T-helper 17 cell (primary cell): ENCODE measurements at places on chromosomes 16 and 17.

GRCh38 chr17:70736375-70736957, 567.1 kb downstream of the KCNJ2 start:
- H3K27me3 ChIP-seq: no peaks in the 10 kb centered on the region
- no peaks in the 10 kb centered on the region for H3K4me1 ChIP-seq
- H3K36me3 ChIP-seq: no peaks in the 10 kb centered on the region
- no peak for DNase-seq
- H3K27ac ChIP-seq: no peak overlapping the region

GRCh38 chr17:39001703-39002637, 34.8 kb upstream of the FBXO47 start:
- no peak for DNase-seq
- peaks cover 19% of the 10 kb centered on the region for H3K4me1 ChIP-seq
- peaks cover 5% of the 10 kb centered on the region for H3K36me3 ChIP-seq
- peak overlapping the region; percentile 51 for H3K27ac ChIP-seq
- no peak overlapping the region for H3K4me3 ChIP-seq

DNA sequence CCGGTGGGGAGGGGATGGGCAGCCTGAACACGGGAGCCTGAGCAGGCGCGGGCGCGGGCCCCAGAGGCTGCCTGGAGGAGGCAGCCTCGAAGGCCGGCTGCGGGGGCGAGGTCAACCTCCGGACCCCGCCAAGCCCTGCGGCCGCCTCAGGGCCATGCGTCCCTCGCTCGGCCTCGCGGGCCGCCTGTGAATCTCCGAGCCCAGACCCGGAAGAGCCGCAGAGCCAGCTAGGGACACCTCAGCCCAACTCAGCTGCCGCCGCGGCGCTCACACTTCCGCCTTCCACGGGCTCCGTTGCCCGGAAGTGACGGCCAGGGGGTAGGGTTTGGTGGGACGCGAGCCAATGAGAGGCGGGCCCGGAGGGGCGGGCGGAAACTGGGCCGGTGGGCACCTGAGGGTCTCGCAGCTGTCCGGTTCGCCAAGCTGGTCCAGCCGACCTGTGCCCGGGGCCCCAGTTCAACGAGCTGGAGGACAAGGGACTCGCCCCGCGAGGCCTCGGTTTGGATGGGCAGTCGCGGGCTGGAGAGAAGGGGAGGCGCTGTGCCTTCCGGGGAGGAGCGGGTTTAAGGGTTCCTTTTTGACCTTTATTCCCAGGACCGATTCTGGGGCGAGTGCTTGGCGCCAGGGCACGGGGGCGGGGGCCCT, at the start of gene SLC38A10:
Gene SLC38A10, minus strand, starts transcription at position 277 of the 645 bp plus-strand sequence. CDS start 386 bp downstream, outside the sequence.
- H3K4me3 ChIP-seq: peak within 1 kb of the TSS; percentile 97
- H3K4me1 ChIP-seq: peaks cover 35% of the 10 kb centered on the region
- H3K36me3 ChIP-seq: no peaks in the 10 kb centered on the region
- H3K27me3 ChIP-seq: no peaks in the 10 kb centered on the region
- peak; percentile 85 for DNase-seq
- peak within 1 kb of the TSS; percentile 97 for H3K27ac ChIP-seq

GRCh38 chr17:57402681-57403180, 146.4 kb downstream of the MSI2 start:
- H3K27ac ChIP-seq: no peak overlapping the region
- no peak overlapping the region for H3K4me3 ChIP-seq

DNA sequence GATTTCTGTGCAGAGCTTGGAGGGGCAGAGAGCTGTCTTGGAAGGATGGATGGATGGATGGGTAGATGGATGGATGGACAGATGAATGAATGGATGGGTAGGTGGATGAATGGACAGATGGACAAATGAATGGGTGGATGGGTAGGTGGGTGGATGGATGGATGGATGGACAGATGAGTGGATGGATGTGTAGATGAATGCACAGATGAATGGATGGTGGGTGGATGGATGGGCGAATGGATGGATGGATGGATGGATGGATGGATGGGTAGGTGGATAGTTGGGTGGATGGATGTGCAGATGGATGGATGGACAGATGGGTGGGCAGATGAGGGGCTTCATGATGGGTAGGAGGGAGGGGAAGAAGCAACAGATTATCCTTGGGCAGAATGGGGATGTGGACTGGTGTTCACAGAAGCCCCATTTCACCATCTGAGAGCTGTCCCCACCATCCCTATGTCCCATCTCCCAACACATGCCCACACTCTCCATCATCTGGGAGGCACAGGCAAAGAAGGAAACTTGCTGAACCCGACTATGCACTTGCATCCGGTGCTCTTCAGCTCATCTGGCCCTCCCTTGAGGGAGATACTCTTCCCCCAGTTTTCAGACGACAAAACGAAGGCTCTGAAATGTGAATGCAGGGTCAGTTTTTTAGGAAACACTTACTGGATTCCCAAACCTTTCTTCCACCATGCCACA, 57.2 kb downstream of the IL21R start:
- no peak overlapping the region for H3K4me3 ChIP-seq
- DNase-seq: no peak
- H3K36me3 ChIP-seq: peaks cover 3% of the 10 kb centered on the region
- peaks cover 31% of the 10 kb centered on the region for H3K4me1 ChIP-seq
- peak overlapping the region; percentile 78 for H3K27ac ChIP-seq

DNA sequence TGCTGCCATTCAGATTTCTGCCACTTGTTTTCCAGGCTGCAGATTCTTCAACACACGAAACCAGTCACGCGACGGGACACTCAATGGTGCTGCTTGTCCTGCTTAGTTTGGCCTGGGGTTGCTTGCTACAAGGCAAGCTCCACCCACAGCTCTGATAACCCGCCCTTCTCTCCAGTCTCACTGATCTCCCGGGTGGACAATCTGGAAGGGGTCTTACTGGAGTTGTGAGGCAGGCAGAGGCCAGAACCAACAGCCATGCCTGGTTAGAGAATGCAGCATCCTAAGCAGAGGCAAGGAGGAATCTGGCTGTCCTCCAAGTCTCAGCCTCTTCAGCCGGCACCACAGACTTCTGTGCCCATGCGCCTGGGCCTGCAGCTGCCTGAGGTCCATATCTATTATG, 119.1 kb downstream of the KCNJ12 start:
- no peaks in the 10 kb centered on the region for H3K4me1 ChIP-seq
- H3K27ac ChIP-seq: no peak overlapping the region
- no peak overlapping the region for H3K4me3 ChIP-seq
- peaks cover 40% of the 10 kb centered on the region for H3K27me3 ChIP-seq
- H3K36me3 ChIP-seq: no peaks in the 10 kb centered on the region

GRCh38 chr17:69810326-69810965, 264.6 kb upstream of the KCNJ16 start:
- no peak for DNase-seq
- no peaks in the 10 kb centered on the region for H3K36me3 ChIP-seq
- H3K27ac ChIP-seq: no peak overlapping the region
- H3K27me3 ChIP-seq: no peaks in the 10 kb centered on the region
